Activated T-helper 2 cell treated with anti-CD3 and anti-CD28 coated beads, Interferon-gamma antibody, Interleukin-2, Interleukin-4, amounts not matched to agents 10 μg/mL and 5 μg/mL and 100 μg/mL, durations not matched to agents 14 hours and 24 hours and 36 hours (primary cell): ENCODE measurements at places on chromosomes 3 and 15.

DNA sequence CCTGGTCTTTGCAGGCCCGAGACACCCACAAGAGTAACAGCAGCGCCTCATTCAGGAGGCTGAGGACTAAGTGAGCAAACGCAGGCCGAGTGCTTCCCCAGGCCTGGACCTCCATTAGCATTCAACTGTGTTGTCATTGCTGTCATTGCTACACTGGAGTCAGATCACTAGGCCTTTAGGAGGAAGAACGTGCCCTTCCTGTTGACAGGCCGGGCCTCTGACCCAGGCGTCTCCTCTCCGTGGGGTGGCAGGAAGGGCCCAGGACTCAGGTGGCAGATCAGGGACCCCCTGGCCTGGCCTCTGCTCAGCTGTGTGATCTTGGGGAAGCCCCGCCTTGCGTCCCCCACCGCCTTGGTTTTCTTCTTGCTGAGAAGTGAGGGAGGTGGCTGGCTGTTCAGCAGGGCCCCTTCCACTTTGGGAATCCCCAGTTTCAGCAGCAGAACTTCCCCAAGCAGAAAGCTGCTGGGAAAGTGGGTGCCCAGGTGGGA, 19.1 kb downstream of the ZDHHC19 start:
- DNase-seq: no peak

- DNase-seq: no peak
Measured at GRCh38 chr15:67372986-67373675, 118.5 kb downstream of the IQCH start.

DNA sequence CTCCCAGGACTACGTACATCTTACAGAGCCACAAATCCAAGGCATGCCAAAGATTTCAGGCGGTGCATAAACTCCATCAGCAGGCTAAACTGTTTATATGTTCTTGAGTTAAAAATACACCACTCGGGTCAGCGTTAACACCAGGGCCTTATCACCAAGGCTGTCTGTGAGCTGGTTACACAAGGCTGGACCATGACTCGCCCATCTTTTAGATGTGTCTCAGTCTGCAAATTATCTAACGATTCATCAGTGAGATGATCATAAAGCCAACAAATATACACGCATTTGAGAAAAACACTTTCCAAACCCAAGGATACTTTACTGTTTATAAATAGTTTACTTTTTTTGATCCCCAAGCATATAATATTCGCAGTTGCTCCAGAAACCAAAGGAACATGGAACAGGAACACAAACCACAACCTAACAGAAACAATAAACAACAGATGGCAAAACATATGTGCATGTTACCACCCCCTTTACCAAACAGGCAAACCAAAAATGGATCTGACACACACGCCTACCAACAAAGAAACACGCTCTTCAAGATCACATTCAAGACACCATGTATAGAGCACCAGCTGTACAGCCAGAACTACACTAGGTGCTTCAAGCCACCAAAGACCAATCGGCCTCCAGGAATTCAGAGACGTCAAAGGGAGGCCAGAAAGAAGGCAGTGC, 15.4 kb downstream of the LRIG1 start:
- no peak for DNase-seq

DNA sequence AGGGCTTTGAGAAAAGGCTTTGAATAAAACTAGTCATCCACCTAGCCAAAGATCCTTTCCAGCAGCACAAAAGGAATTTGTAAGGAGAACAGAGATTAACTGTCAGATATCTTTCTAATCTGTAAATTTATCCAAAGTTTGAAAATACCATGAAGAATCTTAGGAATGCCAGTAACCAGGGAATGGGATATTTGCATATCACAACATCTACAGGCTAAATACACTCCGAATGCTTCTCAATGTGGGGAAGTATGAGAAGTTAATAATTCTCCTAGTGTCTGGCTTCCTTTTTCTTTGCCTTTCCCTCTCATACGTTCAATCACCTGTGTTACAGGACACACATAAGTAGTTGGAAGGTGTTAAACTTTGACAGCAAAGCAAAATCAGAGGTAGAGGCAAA, 7.8 kb downstream of the ANAPC13 start:
- no peak for DNase-seq

- no peak for DNase-seq
Measured at GRCh38 chr3:18900994-18901393, 247.3 kb upstream of the KCNH8 start.

DNA sequence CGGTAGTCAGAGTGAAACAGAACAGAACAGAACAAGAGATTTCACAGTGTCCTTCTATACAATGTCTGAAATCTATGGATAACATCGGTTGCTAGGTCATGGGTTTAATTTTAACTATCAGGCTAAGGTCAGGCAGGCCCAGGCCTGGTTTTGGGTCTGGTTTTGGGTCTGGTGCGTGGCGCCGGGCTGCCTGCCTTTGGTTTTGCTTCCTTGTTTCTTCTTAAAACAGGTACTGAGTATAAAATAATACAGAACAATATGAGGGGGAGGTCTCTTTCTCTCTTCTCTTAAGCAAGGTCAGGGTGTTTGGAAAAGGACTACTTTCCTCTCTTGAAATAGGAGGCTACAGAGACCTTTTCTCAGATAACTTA, 1.4 kb downstream of the AEN start:
- DNase-seq: no peak

- no peak for DNase-seq
Measured at GRCh38 chr15:63492541-63493077, 11.8 kb upstream of the USP3 start.

- DNase-seq: no peak
Measured at GRCh38 chr3:72408983-72409779, 439.1 kb downstream of the SHQ1 start.

- DNase-seq: no peak
Measured at GRCh38 chr15:83144771-83145170, 37.3 kb downstream of the TM6SF1 start.

DNA sequence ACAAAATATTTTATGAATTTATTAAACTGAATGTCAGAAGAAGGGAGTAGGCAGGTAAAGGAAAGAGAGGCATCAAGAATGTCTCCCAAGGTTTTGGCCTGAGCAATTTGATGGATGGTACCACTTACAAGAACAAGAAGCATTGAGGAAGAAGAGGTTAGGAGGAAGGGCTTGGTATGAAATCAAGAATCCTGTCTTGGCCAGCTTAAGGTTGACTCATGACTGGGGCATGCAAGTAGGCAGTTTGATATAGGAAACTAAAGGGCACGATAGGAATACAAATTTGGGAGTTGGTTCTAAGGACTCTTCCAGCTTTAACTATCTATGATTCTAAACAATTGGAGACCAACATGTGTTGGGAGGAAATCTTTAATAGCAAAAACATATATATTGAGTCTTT, 79.1 kb downstream of the NTRK3 start:
- no peak for DNase-seq

DNA sequence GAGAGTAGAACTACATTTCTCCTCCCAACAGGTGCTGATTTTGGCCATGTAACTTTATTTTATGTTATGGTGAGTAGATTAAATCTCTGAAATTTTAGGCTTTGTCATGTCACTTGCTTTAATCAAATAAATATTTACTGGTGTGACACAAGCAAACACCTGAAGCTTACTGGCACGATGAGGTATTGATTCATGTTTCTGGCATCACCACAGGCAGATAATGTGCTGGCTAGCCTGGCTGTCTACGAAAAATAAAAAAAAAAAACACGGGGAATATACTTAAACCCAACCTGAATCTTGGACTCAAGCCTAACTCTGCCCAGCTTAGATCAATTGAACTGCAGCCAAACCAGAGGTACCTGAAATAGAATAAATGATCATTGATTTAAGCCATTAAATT, 65.6 kb upstream of the CADM2 start:
- no peak for DNase-seq

DNA sequence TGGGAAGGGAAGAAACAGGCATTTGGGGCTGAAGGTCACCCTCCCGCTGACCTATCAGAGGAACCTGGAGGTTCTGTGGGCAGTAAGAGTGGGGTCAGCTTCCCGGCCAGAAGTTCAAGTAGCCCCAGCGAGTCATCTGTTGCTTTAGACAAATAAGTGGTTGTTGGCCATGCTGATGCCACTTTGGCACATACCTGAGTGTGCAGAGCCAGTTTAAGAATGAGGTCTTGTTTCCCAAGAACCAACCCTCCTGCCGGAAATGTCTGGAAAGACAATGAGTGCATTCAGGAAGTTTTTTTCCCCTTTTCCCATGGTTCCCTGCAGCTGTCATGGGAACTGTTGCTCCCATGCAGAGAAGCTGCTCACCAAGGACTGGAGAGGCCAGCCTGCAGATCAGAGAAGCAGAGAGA, 166.7 kb downstream of the ZNF621 start:
- DNase-seq: no peak

- no peak for DNase-seq
Measured at GRCh38 chr15:72737723-72738122, 45.8 kb downstream of the ADPGK start.

DNA sequence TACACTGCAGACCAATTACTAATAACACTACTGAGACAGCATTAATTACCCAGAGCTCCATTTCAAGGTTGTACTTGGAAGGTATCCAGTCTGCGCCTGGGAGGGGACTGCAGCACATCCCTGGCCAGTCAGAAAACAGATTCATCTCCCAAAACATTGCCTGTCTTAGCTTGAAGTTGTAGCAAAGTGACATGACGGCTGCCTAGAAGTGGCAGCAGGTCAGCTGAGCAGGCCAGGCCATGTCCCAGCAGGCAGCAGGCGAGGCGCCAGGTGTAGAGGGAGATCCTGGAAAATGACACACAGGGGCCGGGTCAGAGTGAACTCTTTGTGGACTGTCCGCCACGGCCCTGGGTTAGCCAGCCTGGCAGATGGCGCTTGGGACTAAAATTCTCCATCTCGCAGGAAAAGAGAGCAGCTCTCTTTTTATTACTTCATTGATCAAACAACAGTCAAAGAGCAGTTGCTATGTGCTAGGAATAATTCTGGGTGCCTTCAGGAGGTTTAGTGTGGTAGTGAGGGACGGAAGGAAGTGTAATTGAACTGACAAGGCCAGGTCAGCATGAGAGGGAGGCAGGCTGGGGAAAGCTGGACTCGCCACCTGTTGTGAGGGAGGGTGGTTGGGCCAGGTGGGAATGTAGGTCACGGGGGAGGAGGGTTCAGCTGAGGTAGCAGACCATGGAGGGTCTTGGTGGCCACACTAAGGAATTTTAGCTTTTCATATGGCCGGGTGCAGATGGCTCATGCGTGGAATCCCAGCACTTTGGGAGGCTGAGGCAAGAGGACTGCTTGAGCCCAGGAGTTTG, 1.3 kb upstream of the MAP6D1 start:
- no peak for DNase-seq

DNA sequence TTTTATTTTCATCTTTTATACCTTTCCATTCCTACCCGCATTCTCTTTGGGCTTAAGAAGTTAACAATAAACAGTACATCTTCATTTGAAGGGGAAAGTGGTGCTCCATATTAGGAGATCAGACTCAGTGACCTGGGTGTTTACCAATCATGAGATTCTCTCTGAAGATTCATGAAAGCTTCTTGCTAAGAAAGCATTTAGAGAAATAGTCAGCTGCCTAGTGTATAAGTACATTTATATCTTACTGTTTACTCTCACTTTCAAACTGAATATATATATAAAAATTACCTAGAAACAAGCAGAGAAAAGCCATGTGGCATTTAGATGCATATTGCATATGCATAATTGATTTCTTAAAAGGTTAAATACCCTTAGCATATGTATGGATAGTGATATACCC, 100.5 kb downstream of the KCNH8 start:
- no peak for DNase-seq

DNA sequence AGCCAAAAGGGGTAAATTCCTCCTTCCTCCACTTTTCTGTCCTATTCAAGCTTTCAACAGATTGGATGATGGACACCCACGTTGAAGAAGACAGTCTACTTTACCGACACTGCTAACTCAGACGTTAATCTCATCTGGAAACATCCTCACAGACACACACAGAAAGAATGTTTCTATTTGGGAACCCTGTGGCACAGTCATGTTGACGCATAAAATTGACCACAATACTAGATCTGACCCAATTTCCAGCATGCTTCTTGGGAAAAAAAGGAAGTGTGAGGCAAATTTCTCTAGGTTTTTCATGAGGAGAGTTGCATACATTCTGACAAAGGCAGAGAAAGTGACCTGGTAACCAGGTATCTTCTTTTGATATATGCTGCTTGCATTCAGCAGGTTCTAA, 594.1 kb downstream of the FGF12 start:
- DNase-seq: no peak

GRCh38 chr3:129526121-129526900, 2.1 kb upstream of the RHO start:
- DNase-seq: no peak

DNA sequence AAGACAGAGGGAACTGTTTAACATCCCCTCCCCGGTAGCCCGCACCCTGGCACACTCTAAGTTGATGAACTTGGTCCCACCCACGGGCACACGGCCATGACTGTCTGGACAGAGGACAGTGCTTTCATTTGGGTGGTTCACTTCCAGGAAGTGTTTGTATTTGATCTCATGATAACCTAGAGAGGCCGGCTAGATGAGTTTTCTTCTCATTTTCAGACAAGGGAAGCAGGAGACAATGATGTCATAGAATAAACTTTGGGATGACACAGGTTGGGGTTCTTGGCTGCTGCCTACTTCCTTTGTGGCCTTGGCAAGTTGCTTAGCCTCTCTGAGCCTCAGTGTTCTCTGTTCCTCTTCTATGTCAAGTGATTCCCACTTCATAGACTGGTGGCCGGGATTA, 16.1 kb upstream of the LYSMD4 start:
- no peak for DNase-seq

DNA sequence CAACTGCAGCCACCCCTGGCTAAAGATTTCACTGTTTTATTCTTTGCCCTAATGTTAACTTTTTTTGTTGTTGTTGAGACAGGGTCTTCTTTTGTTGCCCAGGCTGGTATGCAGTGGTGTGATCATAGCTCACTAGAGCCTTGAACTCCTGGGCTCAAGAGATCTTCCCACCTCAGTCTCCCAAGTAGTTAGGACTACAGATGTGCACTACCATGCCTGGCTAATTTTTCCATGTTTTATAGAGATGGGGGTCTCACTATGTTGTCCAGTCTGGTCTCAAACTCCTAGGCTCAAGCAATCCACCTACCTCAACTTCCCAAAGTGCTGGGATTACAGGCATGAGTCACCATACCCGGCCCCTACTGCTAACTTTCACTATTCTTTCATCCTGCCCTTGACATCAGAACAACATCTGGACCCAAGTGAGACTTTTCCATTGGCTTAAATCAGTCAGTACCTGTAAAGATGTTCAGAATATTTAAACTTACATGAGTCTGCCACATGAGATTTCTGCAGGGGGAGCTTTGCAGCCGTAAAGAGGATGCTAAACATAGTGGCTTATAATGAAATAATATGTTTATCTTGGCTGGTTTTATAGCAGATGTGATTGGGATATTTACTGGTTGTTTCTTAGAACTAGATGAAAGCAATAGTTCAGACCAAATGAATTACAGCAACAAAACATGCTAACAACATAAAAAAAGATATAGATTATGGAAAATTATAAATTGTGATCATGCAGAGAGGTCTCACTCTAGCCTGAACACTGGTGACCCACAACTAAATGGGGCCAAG, 73.6 kb downstream of the HMG20A start:
- no peak for DNase-seq

- no peak for DNase-seq
Measured at GRCh38 chr3:186849374-186849975, 7.0 kb downstream of the ADIPOQ start.
